Naive thymus-derived CD8-positive, alpha-beta T cell (primary cell): ENCODE measurements at places on chromosomes 7 and 10. TPM values are rescaled to one million over a fixed set of nuclear protein-coding genes. Genes with fewer than 3 reads are reported as not detected.

Gene TMEM229A
- not detected for total RNA-seq

Gene ANKIB1
- total RNA-seq: 91.0 TPM

Gene EBF3
- total RNA-seq: not detected

Gene PRLHR
- not detected for total RNA-seq

Gene PIK3AP1
- total RNA-seq: 4.7 TPM

Gene ANKRD7
- 0.63 TPM for total RNA-seq

Gene HSPA12A
- total RNA-seq: not detected

Gene SOSTDC1
- not detected for total RNA-seq

Gene GCK
- 1.2 TPM for total RNA-seq

Gene PON1
- not detected for total RNA-seq

Gene PRF1
- total RNA-seq: 14.7 TPM

Gene RINT1
- 31.2 TPM for total RNA-seq

Gene NUB1
- total RNA-seq: 109 TPM

Gene HTR5A
- not detected for total RNA-seq

Gene CD36
- 4.0 TPM for total RNA-seq

Gene IGF2BP3
- total RNA-seq: not detected

Gene NANOS1
- total RNA-seq: 0.55 TPM

Gene SERPINE1
- total RNA-seq: 0.11 TPM

Gene ABCB1
- 58.7 TPM for total RNA-seq

GRCh38 chr7:112858838-112859237 lies 68.6 kb upstream of the TMEM168 start:
- no peak for DNase-seq

- no peak for DNase-seq
Measured at GRCh38 chr7:12578930-12579640, 8.6 kb downstream of the SCIN start.

- no peak for DNase-seq
Measured at GRCh38 chr7:15764010-15764409, 77.5 kb upstream of the MEOX2 start.

- no peak for DNase-seq
Measured at GRCh38 chr7:105493923-105494315, 28.2 kb downstream of the PUS7 start.

GRCh38 chr10:88150339-88150738 lies 286.9 kb downstream of the PTEN start:
- DNase-seq: no peak

DNA sequence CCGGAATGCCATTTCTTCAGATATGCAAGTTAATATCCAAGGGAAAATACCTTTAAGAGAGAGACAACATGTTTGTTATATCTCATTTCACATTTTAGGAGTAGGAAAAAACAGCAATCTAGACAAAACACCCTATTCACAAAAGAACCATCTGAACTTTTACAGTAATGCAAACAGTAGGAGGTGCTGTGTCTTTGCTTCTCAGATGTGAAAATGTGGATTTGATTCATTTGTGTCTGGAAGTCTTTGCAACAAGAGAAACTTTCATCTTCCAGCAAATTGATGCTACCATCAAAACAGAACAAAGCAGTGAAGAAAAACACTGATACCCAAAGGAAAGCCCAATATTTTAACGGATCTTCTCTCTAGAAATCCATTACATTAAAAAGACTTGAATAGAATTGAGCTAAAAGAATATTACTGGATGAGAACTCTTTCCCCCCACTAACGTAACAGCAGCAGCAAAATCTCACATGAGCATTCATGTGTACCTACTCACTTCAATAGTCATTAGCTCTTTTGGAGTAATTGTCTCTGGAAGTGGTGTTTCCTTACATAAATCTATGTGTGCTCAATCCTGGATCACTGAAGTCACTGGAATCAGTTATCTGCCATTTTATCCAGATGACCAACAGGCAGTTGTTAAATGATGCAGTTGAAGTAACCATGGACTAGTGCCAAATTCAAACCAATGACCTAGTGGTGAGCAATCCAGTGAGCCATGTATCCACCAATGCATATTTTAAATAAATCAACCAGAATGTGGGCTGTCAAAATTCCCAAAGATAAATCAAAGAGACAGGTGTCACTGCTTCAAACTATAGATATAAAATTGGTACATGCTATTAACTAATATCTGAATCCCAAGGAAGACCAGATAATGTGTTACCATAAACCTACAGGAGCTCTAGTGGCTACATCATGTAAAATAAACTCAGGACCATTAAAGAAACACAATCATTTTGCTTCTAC lies 1.8 kb downstream of the SEMA3C start:
- DNase-seq: no peak

GRCh38 chr10:103776878-103777591 lies 78.3 kb downstream of the SH3PXD2A start:
- no peak for DNase-seq

GRCh38 chr10:20627087-20627486 lies 270.0 kb downstream of the NEBL start:
- DNase-seq: no peak

- no peak for DNase-seq
Measured at GRCh38 chr7:94297397-94297838, 97.3 kb upstream of the COL1A2 start.

DNA sequence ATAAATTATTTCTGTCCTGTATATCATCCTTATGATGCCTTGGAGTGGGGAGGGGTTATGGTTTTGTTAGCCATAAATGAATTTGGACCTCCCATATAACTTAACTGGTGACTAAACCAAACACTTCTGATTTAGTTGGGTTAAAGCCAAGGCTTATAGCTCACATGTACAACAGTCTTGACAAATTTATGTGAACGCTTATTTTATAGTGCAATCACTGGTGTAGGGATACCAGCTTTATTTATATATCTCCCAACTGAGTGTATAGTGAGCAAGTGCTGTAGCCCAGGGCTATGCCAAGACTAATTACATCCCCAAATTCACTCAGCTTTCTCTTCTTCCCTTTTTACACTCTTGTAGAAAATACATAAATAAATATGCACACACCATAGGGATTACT lies 956.2 kb downstream of the SORCS3 start:
- DNase-seq: no peak

GRCh38 chr10:101569622-101570427 lies 18.2 kb downstream of the POLL start:
- peak; percentile 85 for DNase-seq

- DNase-seq: no peak
Measured at GRCh38 chr10:74234569-74234968, 83.5 kb downstream of the ADK start.

- DNase-seq: no peak
Measured at GRCh38 chr7:157807510-157807909, 470.7 kb downstream of the DNAJB6 start.

DNA sequence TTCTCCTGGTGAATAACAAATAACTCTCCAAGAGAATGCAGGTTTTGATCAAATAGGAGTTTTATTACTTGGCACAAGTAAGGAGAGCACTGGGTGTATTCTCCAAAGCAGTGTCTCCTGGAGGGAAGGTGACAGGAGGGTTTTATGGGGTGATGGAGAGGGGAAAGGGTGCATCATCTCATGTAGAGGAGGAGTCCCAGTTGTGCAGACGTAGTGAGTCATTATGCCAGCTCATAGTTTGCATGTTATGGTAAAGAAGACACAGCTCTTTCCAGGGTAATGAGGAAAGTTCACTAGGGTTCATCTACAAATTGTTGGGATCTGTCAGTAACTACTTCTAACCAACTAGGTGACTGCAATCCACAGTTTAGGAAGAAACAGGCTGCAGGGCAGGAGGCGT lies 347.9 kb upstream of the MEOX2 start:
- no peak for DNase-seq

- DNase-seq: no peak
Measured at GRCh38 chr10:125161707-125162119, 1.4 kb upstream of the CTBP2 start.

DNA sequence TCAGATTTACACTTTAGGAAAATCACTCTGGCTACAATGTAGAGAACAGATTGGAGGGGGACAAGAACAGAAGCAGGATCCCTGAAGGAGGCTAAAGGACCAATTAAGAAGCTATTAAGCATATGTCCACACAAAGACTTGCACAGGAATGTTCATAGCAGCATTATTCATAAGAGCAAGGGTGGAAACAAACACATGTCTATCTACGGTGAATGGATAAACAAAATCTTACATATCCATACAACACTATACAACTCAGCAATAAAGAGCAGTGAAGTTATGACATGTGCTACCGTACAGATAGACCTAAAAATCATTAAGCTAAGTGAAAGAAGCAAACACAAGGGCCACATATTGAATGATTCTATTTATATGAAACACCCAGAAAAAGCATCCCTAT lies 10.4 kb downstream of the CHCHD3 start:
- no peak for DNase-seq

- DNase-seq: no peak
Measured at GRCh38 chr10:26810435-26811026, 50.2 kb downstream of the ABI1 start.

DNA sequence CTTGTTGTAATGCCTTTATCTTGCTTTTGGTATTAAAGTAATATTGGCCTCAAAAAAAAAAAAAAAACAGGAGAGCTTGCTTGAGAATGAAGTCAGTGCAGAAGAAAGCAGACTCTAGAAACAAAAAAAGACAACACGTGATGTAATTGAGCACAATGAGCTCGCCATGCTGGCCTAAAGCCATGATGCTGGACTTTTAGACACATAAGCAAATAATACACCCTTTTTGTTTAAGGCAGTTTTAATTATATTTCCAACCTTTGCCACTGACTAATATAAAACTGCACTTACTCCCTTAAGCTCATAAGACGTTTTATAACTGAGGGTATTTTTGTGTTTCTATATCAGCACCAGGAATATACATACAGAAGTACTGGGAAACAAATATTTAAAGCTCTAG lies 798.3 kb downstream of the KCNMA1 start:
- DNase-seq: no peak

DNA sequence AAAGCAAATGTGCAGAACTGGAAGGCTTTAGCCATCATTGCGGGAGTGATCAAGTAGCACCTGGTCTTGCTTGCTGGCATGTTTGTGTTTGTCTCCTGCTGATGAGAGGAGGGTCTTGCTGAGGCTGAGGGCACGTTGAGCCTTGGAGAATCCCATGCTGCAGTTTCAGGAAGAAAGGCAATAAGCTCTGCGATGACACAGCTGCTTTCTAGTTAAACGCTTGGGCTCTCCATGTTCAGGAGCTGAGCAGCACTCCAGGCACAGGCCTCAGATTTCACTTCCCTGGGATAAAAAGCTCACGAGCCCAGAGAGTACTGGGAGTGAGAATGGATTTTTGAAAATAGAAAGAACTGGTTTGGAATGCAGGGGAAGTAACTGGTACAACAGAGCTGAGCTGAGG lies 100.8 kb downstream of the LRRC18 start:
- DNase-seq: no peak

GRCh38 chr7:11213266-11213665 lies 239.6 kb downstream of the PHF14 start:
- no peak for DNase-seq

DNA sequence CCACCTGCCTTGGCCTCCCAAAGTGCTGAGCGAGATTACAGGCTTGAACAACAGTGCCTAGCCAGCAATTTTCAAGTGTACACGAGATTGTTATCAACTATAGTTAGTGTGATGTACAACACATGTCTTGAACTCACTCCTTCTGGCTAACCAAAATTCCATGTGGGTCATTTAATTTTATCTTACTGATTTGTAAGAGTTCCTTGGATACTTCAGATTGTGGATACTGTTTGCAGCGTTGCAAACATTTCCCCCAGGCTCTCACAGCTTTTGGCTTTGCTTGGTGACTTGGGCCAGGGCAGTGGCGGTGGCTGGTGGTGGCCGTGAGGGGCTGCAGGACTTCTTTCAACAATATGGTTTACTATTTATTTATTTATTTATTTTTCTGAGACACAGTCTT lies 8.5 kb upstream of the TMEM270 start:
- no peak for DNase-seq

DNA sequence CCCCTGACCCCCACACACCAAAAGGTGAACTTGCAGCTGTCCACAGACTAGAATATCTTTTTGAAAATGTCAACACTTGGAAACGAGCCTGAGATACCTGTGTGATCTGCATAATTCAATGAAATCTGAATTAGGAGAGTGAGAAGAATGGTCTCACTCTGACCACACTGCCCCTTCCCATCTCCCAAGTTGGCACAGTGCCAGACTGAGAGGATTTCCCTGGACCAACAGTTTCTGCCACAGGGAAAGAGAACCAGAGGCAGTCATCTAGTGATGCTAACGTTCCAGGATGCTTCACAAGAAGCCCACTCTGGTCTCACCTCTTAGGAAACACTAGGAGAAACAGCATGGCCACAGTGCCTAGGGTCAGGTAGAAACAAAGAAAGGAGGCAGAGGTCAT lies 479.0 kb downstream of the SDK1 start:
- DNase-seq: no peak

DNA sequence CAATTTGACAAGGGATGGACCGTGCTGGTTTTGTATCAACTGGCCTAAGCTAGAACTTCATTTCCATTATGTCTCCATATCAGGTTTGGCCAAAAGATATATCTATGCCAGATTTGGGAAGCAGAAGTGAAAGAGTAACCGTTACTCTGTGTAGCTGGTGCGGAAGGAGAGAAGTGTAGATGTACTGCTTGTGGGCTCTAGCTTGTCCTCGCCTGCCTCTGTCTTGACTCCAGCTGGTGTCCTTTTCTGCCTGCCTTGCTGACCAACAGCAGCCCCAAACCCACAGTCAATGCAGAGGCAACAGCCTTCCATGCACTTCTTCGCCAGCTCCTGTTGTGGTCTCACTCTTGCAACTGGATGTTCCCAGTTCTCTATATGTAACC lies 128.5 kb downstream of the KIF20B start:
- DNase-seq: no peak

GRCh38 chr10:71262027-71262426 lies 49.7 kb downstream of the UNC5B start:
- no peak for DNase-seq

DNA sequence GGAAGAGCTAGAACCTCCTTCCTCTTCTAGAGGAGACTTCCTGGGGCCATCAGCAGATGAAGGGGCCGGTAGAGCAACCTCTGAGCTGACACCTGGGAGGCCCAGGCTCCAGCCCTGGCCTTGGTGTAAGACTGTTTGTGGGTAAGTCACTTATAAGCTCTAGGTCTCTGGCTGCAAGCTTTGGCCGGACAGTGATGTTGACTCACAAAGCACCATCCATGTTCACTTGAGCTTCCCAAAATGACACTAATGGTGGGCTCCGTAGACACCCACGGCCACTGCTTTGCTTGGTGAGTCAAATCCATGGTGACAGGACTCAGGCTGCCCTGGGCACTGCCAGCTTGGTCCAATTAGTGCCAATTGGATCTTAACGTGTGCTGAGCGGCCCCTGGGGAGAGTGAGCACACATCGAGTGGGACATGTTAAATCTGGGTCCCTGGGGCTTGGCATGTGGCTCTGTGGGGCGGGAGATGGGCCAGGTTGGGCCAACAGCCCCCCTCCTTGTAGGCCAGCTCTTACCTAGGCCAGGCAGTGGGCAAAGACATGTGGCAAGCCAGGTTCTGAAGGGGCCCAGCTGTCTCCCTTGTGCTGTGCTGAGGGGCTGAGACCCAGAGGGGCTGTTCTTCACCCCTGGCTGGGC lies 16.7 kb downstream of the NEURL1 start:
- no peak for DNase-seq

DNA sequence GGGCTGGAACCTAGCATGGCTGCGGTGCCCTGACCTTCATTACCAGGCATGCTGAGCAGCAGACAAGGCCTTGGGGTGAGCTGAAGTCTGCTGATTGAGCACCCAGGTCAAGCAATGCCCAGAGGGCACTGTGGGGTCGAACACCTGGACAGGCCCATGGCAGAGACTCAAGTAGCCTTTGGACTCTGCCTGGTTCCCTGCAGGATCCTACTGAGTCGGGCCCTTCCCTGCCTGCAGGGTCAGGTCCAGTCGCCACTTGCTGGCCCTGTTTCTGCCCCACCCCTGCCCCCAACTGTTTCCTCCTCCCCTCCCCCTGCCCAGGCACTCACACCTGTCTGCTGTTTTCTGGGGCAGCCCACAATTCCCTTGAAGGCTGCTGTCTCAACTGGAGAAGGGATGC lies 483.2 kb upstream of the MKI67 start:
- no peak for DNase-seq
